ENCODE measurements at places on chromosomes 4 and X. TPM values are rescaled to one million over a fixed set of nuclear protein-coding genes. Genes with fewer than 3 reads are reported as not detected.
A peak's percentile ranks its signal among the peaks of the same experiment; 100 is the strongest.

- no peaks in the 10 kb centered on the region for H3K27me3 ChIP-seq
- no peak overlapping the region for H3K4me3 ChIP-seq
- no peak overlapping the region for H3K27ac ChIP-seq
- no peaks in the 10 kb centered on the region for H3K36me3 ChIP-seq
Measured at GRCh38 chrX:121114691-121115090, 67.3 kb downstream of the GLUD2 start.

DNA sequence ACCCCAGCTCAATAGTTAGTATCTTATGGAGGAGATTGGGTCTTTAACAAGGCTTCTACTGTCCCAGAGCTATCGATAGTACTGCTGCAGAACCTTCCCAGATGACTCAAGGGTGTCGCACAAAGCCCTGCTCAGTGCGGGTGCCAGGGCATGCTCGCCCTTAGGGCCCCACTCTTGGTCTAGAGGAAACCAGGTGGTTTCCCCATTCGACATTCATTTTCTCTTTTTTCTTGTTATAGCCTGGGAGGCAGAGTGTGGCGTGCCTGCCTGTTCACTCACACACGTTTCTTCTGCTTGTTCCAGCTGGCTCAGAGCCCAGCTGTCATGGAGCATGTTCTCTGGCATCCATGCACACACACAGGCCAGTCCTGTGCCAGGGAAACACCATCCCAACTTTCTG, 144.5 kb downstream of the SMIM20 start:
- DNase-seq = peak; percentile 80
- H3K27me3 ChIP-seq = peaks cover 9% of the 10 kb centered on the region
- H3K4me1 ChIP-seq = peaks cover 20% of the 10 kb centered on the region

GRCh38 chr4:167177925-167178324, 56.4 kb downstream of the SPOCK3 start:
- H3K36me3 ChIP-seq = no peaks in the 10 kb centered on the region
- no peak for DNase-seq
- no peaks in the 10 kb centered on the region for H3K4me1 ChIP-seq
- no peak overlapping the region for H3K27ac ChIP-seq
- no peaks in the 10 kb centered on the region for H3K27me3 ChIP-seq

NFKB1 gene
- total RNA-seq = 174 TPM

DNA sequence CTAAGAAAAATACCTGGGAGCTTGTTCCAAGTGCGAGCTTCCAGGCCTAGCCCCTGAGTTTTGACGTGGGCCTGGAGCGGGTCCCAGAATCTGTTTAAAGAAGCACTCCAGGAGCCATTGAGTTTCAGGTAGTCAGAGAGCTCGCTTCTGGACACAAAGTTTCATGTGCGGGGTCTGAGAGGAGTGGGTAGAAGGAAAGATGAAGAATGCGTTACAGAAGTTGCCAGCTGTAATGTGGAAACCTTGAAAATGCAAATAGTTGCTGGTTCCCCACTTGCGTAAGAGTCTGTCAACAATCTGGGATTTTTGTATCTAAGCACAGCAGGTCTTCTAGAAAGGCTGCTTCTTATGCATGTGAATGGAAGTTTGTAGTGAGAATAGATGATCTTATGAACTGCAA, 77.5 kb upstream of the CLCN4 start:
- peaks cover 13% of the 10 kb centered on the region for H3K4me1 ChIP-seq
- peaks cover 10% of the 10 kb centered on the region for H3K36me3 ChIP-seq
- no peaks in the 10 kb centered on the region for H3K27me3 ChIP-seq
- DNase-seq = no peak
- no peak overlapping the region for H3K4me3 ChIP-seq
